ENCODE measurements at places on chromosomes 3 and 15.

- peak; percentile 60 for DNase-seq
Observed at GRCh38 chr15:80803580-80804525, 24.7 kb downstream of the CEMIP start.

GRCh38 chr3:81958972-81959640 lies 197.7 kb upstream of the GBE1 start:
- no peak for DNase-seq

DNA sequence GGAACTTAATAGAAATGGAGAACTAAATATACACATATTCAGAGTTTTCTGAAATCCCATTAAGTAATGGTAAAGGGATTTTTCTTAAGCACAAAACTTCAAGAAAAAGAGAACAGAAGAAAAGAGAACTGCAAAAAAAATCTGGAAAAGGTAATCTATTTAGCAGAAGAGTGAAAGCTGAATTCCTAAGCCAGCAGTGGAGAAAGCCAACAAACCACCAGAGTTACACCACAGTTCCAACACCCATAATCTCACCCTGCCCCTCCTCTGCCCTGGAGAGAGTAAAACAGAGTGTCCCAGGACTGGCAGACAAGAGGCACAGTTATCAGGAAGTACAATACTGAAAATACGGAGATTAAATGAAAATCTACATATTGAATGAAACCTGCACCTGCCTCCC lies 29.4 kb downstream of the TP53BP1 start:
- no peak for DNase-seq

GRCh38 chr3:95350049-95350448 lies 1287.2 kb downstream of the NSUN3 start:
- no peak for DNase-seq

DNA sequence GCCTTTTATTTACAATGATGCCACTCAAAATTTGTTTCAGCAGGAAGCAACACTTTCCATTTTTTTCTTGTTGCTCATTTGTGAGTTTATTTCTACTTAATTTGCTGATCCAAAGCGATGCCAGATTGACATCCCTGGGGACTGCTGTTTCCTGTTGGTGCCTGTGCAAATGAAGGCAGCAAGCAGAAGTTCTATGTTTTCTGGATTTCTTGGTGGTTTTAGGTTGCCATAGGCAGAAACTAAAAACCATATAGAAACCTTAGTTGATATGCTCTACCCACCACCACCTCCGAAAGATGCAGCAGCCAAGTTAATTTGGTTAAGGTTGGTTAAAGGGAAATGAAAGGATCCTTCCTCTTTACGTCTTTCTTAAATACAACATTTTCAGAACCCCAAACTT lies 356.2 kb downstream of the RBMS3 start:
- DNase-seq: no peak

- peak; percentile 78 for DNase-seq
Observed at GRCh38 chr3:52310861-52311575, 5.1 kb upstream of the DNAH1 start.

- peak; percentile 62 for DNase-seq
Observed at GRCh38 chr3:132549890-132550578, 47.0 kb upstream of the ACKR4 start.

DNA sequence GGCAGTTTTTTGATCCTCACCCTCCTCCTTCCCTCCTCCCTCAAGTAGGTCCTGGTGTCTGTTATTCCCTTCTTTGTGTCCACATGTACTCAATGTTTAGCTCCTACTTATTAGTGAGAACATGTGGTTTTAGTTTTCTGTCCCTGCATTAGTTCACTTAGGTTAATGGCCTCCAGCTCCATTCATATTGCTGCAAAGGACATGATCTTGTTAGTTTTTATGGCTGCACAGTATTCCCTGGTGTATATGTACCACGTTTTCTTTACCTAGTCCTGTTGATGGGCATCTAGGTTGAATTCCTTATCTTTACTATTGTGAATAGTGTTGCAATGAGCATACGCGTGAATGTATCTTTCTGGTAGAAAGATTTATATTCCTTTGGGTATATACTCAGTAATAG lies 61.7 kb upstream of the FGF7 start:
- DNase-seq: no peak

DNA sequence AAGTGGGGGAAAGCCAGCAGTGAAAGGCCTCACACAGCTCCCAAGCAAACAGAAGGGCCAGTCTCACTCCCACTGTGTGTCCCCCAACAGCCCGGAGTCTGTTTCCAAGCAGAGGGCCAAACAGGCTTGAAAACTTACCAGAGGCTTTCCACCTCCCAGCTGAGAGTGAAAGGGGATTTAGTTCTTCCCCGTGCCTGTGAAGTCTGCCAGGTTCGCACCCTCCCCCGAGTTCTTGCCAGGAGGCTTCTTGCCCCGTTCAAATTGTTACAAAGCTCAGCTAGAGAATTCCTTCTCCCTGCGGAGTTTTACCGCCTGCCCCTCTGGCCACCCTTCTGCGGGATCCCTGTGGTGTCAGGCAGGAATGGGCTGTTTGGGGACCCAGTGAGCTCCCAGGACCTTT lies 68.0 kb upstream of the WNT7A start:
- no peak for DNase-seq

DNA sequence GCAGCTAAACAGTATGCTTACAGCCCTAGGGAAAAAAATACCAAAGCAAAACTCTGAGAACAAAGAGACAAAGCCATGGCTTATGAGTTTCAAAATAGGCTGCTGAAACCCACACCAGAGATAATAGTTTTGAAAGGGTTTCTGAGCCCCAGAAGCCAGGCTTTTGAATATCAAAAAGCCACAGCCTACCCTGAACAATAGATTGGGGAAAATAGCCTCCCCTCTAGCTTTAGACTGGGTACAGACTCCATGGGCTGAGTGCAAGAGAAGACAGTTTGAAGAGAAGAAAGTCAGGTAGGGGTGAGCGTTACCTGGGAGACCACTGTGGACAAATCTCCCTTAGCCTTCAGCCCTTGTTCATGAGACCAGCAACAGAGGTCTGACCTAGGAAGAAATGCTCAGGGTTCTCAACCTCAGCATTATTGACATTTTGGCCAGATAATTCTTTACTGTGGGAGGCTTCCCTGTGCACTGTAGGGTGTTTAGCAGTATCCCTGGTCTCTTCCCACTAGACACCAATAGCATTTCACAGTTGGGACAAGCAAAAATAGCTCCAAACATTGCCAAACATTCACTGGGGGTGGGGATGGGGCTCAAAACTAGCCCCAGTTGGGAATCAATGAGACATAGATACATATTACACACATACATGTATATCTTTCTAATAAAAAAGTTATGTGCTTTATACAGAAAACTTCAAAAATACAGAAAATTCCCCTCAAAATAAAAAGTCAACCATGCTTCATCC lies 11.6 kb upstream of the TAFA4 start:
- DNase-seq: no peak
